Kidney (tissue), 22 donors: ENCODE measurements at places on chromosomes 3 and 15. TPM values are rescaled to one million over a fixed set of nuclear protein-coding genes. Genes with fewer than 3 reads are reported as not detected.

Gene INTS14
- polyA plus RNA-seq: 27.8 TPM

Gene CDHR4
- polyA plus RNA-seq: not detected

Gene C3orf22
- polyA plus RNA-seq: not detected

Gene KLHDC8B
- polyA plus RNA-seq: 36.5 TPM

Gene DNAH1
- polyA plus RNA-seq: 1.7 TPM

Gene CTXND1
- 2.2 TPM for polyA plus RNA-seq

Gene ROPN1
- polyA plus RNA-seq: not detected
